SK-N-SH treated with all-trans-retinoic acid at 6 μM for 48 hours (cell line): ENCODE measurements at places on chromosomes 12 and 14.

DNA sequence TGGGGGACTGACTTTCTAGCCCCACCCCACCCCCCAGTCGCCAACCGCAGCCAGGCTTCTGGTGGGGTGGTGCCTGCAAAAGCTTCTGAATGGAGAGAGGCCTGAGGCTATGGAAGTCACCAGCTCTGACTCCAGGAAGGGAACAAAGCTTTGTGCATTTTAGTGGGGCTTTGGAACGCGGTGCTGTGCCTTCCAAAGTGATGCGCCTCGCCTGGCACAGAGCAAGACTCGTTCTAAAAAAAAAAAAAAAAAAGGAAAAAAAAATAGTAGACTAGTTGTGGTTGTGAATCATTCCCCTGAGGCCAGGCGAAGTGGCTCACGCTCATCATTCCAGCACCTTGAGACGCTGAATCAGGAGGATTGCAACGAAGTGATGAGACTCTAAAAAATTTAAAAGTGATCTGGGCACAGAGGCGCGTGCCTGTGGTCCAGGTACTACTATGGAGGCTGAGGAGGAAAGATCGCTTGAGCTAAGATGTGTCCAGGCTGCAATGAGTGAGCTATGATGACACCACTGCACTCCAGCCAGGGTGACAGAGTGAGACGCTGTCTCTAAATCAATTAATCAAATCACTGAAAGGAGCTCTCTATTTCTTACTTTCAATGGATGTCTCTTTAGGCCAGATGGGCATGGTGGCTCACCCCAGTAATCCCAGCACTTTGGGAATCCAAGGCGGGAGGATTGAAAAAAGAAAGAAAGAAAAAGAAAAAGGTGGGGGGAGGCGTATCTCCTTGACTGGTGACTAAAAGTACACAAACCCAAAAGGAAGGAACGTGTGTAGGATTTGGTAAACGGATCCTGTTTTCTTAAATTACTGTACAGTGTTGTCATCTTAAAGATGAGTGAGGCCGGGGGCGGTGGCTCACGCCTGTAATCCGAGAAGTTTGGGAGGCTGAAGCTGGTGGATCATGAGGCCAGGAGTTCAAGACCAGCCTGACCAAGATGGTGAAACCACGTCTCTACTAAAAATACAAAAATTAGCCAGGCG, 259.6 kb upstream of the ALG10B start:
- peak; percentile 46 for ATAC-seq

- no peak for ATAC-seq
These were observed 2.5 kb upstream of the DACT1 start for GRCh38 chr14:58635091-58635830.

DNA sequence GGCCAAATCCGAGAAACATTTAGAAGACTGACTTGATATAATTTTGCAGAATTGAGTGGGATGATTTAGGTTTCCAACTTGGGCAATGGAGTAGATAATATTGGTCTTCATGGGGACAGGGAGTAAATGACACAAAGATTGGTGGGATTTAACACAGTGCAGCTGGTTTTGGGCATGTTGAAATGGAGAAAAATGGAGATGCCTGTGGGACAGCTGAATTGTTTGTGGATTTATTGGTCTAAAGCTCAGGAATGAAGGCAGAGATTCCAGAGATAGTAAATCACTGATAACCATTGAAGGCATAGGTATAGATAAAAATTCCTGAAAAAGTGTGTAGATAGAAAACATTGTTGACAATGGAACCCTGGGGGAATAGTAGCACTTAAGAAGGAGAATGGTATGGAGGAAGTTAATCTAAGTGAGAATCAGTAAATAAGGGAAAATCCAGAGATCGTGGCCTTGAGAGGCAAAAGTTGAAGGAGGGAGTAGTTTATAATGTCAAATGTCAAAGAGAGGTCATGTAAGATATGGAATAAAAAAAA, 120.9 kb upstream of the ATP2B1 start:
- no peak for ATAC-seq

GRCh38 chr12:113242026-113242418, 20.8 kb downstream of the TPCN1 start:
- ATAC-seq = no peak

DNA sequence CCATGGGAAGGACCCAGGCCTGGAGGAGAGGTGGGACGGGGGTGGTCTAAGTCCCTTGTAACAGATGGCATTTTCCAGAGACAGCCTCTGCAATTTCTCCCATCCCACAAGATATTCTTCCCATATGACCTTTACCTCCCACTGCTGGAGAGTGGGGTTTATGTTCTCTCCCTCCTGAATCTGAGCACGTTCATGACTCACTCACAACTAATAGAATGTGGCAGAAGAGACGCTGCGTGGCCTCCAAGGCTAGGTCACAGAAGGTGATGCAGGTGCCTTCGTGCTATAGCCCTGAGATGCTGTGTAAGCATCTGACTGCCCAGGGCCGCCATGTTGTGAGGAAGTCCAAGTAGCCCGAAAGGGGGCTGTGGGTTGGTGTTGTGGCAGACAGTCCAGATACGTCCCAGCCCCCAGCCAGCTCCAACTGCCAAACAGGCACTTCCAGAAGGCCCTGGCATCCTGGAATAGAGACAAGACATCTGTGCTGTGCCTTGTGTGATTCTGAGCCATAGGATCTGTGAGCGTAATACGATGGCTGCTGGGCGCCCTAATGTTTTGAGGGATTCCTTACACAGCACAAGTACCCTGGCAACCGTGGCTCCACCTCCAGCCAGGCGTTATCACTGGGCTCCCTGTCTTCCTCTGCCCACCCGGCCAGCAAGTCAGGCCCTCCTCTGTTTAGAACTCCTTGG, 56.1 kb upstream of the NCOR2 start:
- no peak for ATAC-seq

- ATAC-seq = no peak
These were observed 42.5 kb downstream of the PKP2 start for GRCh38 chr12:32854097-32854496.

DNA sequence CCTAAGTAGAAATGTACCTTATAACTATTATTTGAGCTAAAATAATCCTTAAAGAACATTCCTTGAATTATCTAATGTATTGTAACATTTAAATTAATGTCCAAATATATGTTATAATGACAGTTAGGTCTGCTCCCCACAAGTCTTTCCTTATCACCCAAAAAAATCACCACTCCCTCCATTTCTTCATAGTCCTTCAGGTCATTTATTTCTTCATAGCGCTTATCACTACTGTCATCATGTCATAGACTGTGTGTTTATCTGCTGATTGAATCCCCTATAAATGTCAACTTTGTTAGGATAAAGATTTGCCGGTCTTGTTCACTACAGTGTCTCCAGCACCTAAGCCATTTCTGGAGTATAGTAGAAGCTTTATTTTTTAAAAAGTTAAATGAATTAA, 12.0 kb downstream of the LUM start:
- ATAC-seq = peak; percentile 23; the same call in 2 of the 3 replicates

DNA sequence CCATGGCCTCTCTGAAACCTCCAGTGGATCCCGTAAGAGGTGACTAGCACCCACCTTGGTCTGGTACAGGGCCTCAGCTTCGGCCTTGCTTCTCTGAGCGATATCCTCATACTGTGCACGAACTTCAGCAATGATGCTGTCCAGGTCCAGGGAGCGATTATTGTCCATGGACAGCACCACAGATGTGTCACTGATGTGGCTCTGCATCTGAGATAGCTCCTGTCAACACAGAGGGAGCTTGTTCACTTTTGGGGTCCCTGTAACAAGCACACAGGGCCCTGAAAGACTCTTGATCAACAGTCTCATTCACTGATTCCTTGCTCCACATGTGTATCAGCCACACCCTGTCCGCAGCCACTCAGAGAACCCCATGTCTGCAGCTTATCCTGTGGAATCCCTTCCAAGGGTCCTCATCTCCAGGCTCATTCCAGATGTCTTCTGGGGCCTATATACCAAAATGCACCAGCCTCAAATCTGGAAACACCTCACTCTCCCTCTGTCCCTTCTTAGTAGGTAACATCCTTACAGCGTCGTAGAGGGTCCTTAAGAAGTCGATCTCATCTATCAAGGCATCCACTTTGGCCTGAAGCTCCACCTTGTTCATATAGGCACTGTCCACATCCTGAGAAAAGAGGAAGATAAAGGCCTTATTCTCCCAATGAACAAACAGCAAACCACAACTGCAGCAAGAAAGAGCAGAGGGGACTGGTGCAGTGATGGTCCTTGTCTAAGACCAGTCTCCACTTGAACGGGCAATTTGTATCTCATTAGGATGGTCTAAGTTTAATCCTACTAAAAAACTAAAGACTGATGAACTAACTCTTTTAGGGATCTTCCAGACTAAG, 3.5 kb downstream of the KRT3 start:
- ATAC-seq = no peak

DNA sequence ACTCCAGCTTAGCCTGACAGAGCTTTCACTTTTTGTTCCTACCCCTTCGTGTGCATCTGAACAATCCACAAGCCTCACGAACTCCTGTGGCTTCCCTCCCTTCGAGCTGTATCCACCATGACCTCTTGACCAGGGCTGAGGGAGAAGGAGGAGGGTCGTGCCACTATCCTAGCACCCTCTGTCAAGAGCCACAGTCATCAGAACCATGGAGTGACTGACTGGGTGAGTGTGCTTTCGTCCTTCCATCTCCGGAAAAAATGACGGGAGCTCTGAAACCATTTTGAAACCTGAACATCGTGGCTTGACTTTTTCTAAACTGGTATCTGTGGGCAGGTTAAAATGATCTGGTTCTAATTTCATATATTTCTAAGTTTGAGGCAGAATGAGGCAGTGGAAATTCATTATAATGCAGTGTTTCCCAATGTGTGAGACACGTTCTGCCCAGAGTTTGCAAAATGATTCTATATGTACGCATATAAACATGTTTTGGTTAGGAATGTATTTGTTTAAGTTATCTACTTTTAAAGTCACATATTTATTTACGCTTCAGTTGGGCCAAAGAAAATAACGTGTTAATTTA, 27.0 kb downstream of the IL26 start:
- no peak for ATAC-seq

GRCh38 chr14:24674204-24674970, 40.4 kb upstream of the GZMB start:
- no peak for ATAC-seq

DNA sequence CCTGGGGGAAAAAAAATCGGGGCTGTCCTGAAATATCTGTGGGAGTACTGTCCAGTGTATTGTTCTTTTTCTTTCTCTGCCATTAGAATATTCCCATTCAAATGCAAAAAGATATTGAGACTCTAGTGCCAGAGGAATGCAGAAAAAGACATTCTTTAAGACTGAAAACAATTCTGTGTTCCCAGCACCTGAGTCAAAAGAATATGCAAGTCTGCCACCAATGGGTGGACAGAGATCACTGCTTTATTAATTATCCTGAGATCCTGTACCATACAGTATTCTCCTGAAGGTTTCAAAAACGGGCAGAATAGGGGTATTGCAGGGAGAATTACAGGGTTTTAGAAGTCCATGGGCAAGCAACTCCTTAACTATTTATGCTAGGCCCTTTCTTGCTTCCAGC, 361.8 kb downstream of the C12orf50 start:
- ATAC-seq = peak; percentile 86

GRCh38 chr12:106452309-106452708, 94.8 kb downstream of the POLR3B start:
- ATAC-seq = no peak

DNA sequence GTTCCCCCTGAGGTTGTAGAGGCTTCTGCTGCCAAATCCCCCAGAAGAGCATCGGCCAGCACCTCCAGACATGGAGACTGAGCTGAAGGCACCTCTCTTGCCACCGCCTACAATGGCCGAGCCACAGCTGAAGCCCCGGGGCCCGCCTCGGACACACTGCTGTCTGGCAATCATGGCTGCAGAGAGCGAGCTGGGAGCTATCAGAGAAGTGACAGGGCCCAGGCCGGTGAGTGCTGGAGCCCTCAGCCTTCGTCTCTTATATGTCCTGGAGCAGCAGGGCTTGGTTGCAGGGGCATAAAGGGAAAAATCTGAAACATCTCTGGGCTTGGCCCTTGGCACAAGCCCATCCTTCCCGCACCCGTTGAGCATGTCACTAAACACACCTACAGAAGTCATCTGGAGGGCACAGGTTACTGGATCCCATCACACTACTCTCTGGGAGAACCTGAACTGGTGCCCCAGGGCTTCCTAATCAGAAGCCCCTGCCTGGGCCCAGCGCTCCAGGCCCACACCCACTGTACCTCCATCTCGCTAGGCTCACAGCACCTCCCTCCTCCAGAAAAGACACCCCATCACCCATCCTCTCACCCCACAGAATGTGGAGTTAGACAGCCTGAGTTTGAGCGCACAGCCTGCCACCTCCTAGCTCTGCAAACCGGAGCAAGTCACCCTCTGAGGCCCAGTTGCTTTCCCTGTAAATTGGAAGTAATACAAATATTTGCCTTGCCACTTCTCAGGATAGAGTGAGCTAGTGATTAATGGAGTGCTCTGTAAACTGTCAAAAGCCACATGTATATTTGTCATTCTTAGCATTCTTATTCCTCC, at the start of gene KRT4:
KRT4 (minus strand) TSS at position 232 of the 825 bp plus-strand sequence; CDS start at position 174, 58 bp downstream.
- ATAC-seq = no peak

- ATAC-seq = no peak
These were observed 77.6 kb downstream of the MOK start for GRCh38 chr14:102227184-102227964.

- no peak for ATAC-seq
These were observed 944 bp downstream of the TXNRD1 start for GRCh38 chr12:104216521-104216924.

- no peak for ATAC-seq
These were observed 104.5 kb downstream of the SLC8A3 start for GRCh38 chr14:70084226-70084625.

- no peak for ATAC-seq
These were observed 54.0 kb downstream of the PRIMA1 start for GRCh38 chr14:93734086-93734822.

DNA sequence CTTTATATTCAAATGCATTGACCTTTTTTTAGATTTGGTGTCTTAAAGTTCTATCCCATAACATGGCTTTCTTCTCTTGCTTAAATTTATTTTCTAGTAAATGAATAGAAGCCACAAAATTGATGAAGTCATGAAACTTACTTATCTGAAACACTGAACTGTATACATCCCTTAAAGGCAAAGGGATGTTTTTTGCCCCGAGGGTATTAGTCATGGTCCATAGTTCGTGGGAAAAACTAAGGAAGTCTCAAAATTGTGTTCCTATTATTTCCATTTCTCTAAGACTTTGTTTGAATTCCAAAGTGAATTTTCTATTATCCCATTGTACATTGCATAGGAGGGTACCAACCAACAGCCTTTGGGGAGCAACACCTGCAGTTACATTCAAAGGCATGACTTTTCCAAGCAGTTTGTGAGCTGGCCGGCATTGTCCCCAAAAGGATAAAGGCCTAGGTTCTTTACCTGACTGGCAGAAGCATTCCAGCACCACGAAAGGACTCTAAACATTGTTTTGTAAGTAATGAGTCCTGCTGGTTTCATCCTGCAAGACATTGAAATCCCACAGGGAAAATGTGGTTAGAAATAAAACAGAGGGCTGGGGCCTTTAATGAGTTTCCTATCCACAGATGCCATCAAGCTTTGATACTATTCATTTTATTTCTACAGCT, 473.5 kb downstream of the PRKD1 start:
- ATAC-seq = no peak
